ENCODE measurements at places on chromosomes 12 and 14.

- no peak for DNase-seq
These were observed 36.8 kb upstream of the DCD start for GRCh38 chr12:54684636-54685630.

GRCh38 chr14:51552275-51552674, 99.4 kb upstream of the FRMD6 start:
- no peak for DNase-seq

DNA sequence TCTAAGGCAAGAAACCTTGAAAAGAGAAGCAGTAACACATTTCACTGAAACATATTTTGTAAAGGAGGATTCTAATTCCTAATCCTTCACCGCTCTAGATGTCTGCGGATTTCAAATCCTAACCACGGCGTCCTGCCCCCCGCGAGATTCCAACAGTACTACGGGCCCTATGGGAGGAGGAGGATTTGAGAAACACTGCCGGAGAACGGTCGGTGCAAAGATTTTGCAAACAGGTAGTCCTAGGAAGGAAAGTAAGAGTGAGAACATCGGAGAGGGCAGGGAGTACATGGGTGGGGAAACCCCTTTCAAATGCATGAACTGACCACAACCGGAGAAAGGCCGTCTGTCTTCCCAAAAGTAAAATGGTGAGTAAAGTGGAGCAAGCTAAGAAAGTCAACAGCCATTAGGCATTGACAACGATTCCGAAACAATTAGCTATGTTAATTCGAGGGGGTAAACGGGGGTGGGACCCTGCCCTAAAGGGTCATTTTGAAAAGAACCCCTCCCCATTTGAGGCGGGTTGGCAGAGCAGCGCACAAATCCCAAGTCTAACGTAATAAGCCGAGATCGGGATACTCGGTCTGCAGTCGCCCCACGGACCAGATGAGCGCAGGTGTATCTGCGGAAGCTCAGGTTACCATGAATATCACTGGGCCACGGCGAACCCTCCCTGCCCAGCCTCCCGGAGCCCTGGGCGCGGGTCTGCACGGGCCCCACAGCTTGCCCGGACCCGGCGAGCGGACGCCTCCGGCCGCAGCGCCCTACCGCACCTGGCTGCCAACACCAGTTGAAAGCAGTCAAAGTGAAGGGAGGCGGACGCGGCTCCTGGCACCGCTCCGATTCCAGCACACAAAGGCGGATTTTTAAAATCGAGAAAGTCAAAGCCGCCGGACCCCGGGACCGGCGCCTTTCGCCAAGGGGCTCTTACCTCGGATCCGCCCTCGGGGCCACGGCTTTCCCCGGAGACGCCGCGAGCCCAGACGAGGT, 662 bp downstream of the EPS8 start:
- DNase-seq: no peak

DNA sequence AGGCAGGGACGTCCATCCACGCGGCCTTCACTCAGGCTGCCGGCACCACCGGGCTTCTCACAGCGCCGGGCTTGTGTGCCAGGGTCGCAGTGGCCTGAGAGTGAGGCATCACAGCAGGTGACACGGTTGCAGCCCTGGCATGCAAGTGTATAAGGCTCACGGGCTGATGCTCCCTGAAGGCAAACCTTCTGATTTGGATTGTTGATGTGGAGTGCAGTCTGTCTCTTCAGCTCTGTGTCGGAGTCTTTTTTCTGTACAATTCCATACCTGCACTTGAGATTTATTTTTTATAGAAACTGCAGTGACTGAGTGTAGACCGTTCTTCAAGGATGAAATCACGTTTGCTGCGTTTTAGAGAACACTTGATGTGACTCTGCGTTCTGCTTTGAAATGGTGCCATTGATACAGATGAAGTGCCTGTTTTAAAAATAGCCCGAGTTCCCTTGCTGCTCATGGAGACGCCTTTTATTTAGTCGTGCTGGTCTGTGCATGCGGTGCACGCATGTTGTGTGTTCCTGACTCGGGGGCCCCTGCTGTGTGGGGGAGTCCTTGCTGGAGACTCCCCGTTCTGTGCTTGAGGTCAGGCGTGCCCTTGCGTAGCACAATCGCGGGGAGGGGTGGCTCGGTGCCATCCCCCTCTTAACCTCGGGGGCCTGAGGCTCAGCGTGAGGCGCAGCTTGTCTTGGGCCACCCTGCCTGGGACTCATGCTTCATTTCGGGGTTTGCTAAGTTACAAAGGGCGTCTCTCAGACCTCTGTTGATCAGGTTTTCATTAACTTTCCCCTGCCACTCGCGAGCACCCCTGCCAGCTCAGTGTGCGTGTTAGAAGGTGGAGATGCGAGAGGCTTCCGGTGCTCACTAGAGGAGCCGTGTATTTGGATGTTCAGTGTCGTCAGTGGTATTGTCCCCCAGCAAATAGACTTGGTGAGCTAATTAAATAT, 21.6 kb upstream of the AMN start:
- DNase-seq: no peak

- no peak for DNase-seq
These were observed 299.6 kb upstream of the ATP2B1 start for GRCh38 chr12:90008277-90008676.

Measured in HFFc6 (cell line).